DMS 273 treated with DMSO at 0.1 percent for 48 hours (cell line): ENCODE measurements at places on chromosomes 6 and 20.

GRCh38 chr6:94372229-94372628 is 952.9 kb upstream of the EPHA7 start:
- no peak for DNase-seq

GRCh38 chr6:126312013-126312665 is 27.8 kb upstream of the CENPW start:
- DNase-seq: no peak

DNA sequence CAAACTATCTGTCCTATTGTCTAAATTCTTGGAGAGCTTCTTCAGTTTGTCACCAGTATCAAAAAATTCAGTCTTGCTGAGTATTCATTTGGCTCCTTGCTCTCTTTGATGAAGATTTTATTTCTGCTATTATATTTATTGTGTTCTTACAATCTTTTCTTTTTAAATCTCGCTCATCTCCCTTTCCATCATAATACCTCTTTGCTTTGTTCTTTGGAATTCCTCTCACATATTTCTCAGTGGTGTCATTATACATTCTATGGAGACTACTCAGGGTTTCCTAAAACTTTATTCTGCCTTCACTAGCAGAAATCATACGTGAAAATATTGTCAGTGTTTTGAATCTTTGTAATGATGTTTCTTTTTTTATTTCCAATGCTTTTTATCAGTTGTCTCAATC is 445.2 kb upstream of the ID4 start:
- DNase-seq: no peak

- DNase-seq: no peak
Observed at GRCh38 chr20:32487381-32487780, 97.8 kb downstream of the NOL4L start.

DNA sequence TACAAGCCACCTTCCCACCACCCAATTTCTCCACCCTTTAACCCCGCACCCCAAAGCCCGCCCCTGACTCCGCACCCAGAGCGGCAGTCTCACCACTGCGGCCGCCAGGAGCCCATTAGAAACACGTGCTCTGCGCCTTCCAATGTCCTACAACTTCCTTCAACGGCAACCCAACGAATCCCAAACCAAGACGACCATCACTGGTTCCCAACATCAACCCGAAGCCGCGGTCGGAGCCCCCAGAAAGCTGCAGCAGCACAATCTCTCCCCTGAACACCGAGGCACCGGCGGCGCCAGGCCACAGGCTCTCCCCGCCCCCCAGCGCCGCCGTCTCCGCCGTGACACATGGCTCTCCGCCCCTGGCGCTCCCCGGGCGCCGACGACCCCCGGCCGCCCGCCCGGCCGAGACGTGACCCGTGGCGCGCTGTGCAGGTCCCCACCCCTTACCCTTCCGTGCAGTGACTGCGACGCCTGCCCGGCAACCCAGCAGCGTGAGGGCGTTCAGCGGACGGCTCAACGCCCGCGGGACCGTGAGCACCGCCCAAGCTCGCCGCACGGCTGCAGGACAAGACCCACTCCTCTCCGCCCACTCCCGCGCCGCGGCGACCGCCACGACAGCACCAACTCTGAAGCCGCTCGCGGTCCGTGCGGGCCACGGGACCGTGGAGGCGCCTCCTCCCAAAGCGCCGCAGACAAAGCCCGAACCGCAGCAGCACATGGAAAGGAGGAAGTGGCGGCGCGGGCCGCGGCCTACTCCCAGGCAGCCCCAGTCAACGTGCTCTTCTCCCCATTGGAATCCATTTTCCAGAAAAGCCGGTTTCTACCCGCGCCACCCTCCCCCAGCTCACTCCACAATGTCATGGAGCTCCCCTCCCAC is 551 bp downstream of the SYNCRIP start:
- no peak for DNase-seq

DNA sequence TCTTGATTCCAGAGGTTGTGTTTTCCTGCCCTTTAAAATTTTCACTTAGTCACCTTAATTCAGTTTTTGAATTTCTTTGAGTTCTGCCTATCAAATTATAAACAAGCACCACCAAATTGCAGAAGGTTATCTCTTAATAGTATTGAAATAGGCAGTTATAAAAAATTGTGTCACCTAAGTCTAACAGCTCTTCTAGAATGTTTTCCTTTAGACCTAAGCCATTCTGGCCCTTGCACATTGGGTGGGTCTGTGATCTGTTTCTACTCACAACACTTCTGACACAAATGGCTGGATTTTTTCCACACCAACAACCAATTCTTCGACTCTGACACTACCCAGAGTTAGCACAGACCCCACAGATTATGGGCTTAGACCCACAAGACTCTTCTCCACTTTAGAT is 101.9 kb downstream of the CARMIL1 start:
- DNase-seq: no peak

- no peak for DNase-seq
Observed at GRCh38 chr6:50889497-50889896, 70.8 kb downstream of the TFAP2B start.

DNA sequence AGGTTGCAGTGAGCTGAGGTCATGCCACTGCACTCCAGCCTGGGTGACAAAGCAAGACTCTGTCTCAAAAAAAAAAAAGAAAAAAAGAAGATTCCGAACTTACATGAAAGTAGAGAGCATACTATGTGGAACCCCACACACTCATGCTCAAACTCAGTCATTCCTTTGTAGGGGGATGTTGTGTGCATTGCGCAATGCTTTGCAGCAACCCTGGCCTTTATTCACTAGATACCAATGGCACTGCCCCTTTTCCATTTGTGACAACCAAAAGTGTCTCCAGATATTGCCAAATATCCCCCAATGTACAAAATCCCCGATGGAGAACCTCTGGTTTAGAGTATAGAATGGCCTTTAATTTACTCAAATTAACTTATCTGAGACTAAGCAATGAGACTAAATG is 158.6 kb downstream of the GJA1 start:
- no peak for DNase-seq

DNA sequence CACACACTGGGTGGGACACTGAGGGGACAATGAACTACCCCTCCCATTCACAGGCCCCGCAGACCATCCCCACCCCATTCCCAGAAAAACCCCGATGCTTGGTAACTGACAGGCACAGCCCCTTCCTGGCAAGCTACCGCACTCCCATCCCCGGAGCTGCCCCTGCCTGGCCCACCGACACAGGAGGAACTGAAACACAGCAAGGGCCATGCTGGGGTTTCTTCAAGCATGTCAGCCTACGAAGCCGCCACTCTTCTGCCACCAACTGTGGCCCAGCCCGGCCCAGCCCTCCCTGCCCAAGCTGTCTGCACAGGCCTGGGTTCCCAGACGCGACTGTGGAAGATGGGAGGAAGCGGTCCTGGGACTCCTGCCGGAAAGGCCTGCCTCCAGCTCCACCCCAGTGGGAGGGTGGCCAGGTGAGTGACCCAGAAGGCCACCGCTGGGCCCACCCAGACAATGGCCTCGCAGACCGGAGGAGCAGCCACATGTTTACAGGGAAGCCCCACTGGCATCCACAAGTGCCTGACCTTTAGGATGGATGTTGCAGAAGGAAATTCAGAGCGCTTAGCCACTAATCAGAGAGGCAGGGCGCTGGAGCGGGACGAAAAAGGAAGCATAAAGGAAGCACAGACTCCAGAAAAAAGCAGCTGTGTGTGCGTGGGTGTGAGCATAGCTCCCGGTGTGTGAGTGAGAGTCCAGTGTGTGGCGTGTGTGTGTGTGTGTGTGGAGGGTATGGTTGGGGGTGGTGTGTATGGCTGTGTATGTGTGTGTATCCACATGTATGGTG is 91.6 kb downstream of the PRND start:
- no peak for DNase-seq

- DNase-seq: no peak
Observed at GRCh38 chr20:38198238-38198861, 33.3 kb upstream of the TGM2 start.

DNA sequence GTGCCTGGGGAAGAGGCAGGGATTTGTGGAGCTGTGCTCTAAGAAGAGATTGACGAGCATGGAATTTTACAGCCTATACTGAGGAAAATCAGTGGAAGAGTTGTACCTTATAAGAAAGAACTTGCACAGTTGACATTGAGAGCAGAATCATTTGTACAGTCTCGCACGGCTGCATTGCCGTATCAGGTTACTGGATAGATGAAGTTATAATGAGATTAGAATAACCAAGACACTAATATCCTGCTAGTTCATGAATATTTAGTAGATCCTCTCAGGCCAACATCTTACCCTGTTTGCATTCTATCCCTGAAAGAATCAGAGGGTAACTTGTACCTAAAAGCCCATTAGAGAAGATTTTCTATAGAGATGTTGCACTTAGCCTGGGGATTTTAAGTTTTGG is 447.1 kb downstream of the PREX1 start:
- no peak for DNase-seq

DNA sequence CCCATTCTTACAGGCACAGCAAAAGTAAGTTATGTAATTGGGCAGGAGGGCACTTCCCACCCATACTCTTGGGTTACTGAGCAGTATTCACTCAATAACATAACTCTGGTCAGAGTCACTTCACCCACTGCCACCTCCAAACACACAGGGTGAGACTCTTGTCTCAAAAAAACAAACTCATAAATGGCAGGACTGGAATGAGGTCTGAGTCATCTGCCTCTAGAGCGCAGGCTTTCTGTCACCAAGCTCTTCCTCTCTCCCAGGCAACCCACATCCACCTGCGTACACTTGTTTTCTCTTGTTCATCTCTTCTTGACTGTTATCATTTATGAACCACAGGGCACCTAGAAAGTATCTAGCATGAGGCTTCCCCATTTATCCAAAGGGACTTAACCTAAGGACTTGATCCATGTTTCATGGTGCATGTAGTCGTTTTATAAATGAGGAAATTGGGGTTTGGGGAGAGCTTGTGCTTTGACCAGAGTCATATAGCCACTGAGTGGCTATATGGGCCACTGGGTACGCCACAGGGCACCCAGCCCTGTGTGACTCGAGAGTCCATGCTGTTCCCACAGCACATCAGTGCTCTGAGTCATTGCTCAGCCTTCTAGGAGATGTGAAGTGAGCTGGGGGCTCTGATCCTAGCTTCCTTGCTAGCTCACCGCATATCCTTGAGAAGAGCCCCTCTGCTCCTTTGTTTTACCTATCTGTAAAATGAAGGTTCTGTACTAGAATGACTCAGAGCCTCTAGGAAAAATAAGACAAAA is 22.4 kb downstream of the C20orf173 start:
- no peak for DNase-seq

DNA sequence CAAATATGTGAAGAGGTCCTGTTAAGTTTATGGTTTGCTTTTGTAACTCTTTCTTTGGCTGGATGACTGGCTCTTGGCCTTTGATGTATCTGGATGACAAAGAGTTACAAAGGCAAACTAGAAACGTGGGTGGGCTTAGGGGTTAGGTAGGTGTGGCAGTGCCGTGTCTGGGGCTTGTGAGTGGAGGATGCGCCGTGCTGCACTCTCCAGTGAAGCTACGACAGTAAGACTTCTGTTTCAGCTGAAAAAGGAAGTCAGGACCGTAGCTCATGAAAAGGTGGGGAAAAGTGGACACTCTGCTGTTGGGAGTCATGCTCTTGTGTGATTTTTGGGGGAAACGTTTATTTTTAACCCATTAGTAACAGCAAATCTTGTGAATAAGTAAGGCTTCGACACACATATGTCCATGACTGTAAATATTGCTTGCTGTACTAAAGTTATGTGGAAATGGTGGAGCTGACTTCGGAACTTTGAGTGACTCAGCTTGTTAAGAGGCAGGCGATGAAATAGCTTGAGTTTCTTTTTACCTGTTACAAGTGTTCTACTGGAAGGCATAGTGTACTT is 45.6 kb downstream of the DUSP22 start:
- no peak for DNase-seq

DNA sequence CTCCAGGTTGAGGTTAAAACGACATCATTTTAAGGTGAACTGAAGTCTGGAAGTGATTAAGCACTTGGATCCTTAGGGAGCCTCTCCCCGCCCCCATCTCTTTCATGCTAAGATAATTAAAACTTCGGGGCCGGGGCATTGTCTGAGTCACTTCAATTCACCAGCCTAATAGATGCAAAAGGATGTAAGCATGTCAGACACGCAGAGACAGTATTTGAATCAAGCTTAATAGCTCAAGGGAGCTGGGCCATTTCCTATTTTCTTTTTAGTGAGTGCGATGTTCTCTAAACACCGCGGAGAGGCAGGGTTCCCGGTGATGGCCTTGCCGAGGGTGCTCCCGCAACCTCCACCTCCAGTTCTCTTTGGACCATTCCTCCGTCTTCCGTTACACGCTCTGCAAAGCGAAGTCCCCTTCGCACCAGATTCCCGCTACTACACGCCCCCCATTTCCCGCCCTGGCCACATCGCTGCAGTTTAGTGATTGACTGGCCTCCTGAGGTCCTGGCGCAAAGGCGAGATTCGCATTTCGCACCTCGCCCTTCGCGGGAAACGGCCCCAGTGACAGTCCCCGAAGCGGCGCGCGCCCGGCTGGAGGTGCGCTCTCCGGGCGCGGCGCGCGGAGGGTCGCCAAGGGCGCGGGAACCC is 516 bp upstream of the IRF4 start:
- no peak for DNase-seq

DNA sequence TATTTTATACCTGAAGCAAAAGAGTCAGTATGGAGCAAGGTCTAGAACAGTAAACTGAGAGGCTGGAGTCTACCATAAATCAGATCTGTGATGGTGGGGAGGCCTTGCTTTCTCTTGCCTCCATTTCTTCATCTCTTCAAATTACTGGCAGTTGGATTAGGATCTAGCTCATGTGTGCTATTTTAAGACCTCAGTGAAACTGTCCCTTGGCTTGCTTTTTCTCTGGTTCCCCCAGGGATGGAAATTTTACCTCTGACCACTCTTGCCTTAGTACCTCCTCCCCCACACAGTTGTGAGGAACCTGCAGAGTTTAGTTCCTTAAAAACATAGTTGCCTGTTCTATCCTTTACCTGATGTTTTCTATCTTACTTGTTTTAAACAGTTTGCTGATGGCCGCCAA is 8.5 kb downstream of the TMEM14B start:
- DNase-seq: no peak

DNA sequence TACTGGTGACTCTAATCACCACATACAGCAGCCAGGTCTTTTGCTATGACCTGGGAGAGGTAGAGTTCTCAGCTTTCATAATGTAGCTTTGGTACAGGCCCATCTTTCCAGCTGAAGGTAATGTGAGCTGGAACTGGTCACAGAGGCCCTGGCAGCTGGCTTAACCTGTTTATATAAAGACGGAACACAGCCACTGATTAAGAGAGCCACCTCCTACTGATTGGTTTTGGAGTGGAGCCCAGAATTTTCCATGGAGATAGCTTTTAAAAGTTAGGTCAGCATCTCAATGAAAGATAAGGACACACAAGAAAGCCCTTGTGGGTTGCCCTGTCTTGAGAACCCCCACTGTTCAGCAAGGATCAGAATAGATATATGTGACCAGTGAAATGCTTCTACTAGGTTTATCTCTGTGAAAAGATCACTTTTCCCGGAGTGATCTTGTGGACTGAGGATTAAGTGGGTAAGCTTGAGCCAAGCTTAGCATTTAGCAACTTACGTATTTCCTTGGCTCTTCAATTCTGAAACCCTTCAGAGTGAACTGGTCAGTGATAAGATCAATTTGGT is 213.7 kb upstream of the CITED2 start:
- peak; percentile 63 for DNase-seq

DNA sequence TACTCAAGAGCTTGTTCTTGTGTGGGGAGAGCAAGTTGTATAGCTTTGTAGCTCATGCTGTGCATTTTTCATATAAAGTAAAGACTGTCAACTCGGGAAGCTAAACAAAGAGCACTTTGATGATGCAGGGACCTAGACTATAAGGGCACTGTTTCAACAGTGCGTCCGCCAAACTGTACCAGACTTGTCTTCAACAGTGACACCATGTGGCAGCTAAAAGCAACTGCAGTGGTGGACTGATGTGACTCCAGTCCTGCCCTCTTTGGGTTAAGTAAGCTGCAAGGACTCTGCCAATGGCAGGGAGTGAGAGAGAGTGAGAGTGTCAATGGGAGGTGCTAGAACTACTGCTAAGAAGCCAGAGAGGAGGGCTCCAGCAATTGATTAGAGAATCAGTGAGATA is 48.1 kb upstream of the MC3R start:
- DNase-seq: no peak
